ENCODE measurements at places on chromosomes 4 and X. TPM values are rescaled to one million over a fixed set of nuclear protein-coding genes. Genes with fewer than 3 reads are reported as not detected.

The IKBKG gene
- 69.0 TPM for total RNA-seq

The SATL1 gene
- not detected for total RNA-seq

The DUSP21 gene
- not detected for total RNA-seq

The PDE6B gene
- 0.83 TPM for total RNA-seq

The S100P gene
- 2.3 TPM for total RNA-seq

The MAGEA1 gene
- total RNA-seq = not detected

The IL9R gene
- total RNA-seq = not detected

The HS6ST2 gene
- not detected for total RNA-seq

The CT47B1 gene
- not detected for total RNA-seq

The APELA gene
- total RNA-seq = not detected

The LPAR4 gene
- total RNA-seq = not detected

The UTP3 gene
- 11.5 TPM for total RNA-seq

The FRMD7 gene
- 0.05 TPM for total RNA-seq

The MEPE gene
- not detected for total RNA-seq

The CXXC4 gene
- 0.38 TPM for total RNA-seq

The SPON2 gene
- total RNA-seq = 54.3 TPM

The OTC gene
- total RNA-seq = 94.6 TPM

The MTTP gene
- 103 TPM for total RNA-seq

The NSUN7 gene
- total RNA-seq = 0.40 TPM

The PWWP3B gene
- total RNA-seq = 1.2 TPM

The DDIT4L gene
- 0.33 TPM for total RNA-seq

The NPY2R gene
- total RNA-seq = not detected

The SSX2B gene
- 0.23 TPM for total RNA-seq

The SASH3 gene
- total RNA-seq = 2.4 TPM

The PRDM8 gene
- total RNA-seq = 0.28 TPM

The BEX5 gene
- not detected for total RNA-seq

The STK32B gene
- 0.25 TPM for total RNA-seq

The GAK gene
- total RNA-seq = 72.1 TPM

The AFP gene
- 3.3 TPM for total RNA-seq

The C4orf36 gene
- not detected for total RNA-seq

The PABPC5 gene
- total RNA-seq = 0.38 TPM

The ATP8A1 gene
- total RNA-seq = 1.0 TPM

The FRG2 gene
- total RNA-seq = not detected

The ABLIM2 gene
- 3.6 TPM for total RNA-seq

The CT83 gene
- not detected for total RNA-seq

The PITX2 gene
- total RNA-seq = not detected

The MGAT4D gene
- total RNA-seq = not detected

The FUNDC1 gene
- total RNA-seq = 2.8 TPM

The VCX gene
- not detected for total RNA-seq

The ADGRL3 gene
- 0.33 TPM for total RNA-seq

The PTCHD1 gene
- total RNA-seq = 0.03 TPM

The ARR3 gene
- not detected for total RNA-seq

The ADH7 gene
- total RNA-seq = not detected

The CTAG1B gene
- total RNA-seq = not detected

The DCAF8L2 gene
- total RNA-seq = not detected

The FGF5 gene
- not detected for total RNA-seq
